Caco-2 (cell line): ENCODE measurements at places on chromosomes 4 and X. TPM values are rescaled to one million over a fixed set of nuclear protein-coding genes. Genes with fewer than 3 reads are reported as not detected.

SPACA5 gene
- not detected in 2 replicates for total RNA-seq

GRCh38 chrX:63702556-63702955, 82.5 kb downstream of the ARHGEF9 start:
- no peaks in the 10 kb centered on the region for H3K27me3 ChIP-seq
- no peak overlapping the region for H3K4me3 ChIP-seq
- H3K4me1 ChIP-seq, result no peaks in the 10 kb centered on the region
- H3K36me3 ChIP-seq, result no peaks in the 10 kb centered on the region
- no peak for DNase-seq

DNA sequence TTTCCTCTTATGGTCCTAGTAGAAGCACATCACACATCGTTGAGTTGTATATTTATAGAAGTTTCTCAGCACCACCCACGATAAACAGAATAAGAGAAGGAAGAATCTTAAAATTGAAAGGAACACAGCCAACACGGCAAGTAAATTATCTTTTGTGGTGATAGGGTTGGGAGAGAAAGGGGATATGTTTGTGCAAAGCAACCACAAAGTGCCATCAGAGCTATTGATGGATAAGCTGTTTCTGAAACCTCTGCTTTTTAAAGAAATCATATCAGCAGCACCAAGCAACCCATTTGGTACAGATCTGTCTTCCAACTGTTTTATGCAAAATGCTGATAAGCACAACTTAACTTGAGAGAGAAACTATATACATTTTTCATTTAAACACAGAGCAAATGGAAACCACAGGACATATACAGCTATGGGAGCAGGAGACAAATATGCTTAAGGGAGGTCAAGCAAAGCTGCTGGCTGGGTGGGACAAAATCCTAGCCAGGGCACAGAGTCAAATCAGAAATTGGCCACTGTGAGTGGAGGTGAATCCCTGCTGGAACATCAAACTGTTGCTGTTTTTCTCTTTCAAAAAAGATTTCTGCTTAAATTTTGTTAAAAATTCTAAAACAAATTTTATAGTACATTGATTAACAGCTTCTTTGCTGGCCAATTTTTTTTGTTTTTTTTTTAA, 194.0 kb upstream of the HHIP start:
- no peak for DNase-seq
- H3K4me1 ChIP-seq, result no peaks in the 10 kb centered on the region
- no peak overlapping the region for H3K4me3 ChIP-seq
- no peak overlapping the region for H3K27ac ChIP-seq

DNA sequence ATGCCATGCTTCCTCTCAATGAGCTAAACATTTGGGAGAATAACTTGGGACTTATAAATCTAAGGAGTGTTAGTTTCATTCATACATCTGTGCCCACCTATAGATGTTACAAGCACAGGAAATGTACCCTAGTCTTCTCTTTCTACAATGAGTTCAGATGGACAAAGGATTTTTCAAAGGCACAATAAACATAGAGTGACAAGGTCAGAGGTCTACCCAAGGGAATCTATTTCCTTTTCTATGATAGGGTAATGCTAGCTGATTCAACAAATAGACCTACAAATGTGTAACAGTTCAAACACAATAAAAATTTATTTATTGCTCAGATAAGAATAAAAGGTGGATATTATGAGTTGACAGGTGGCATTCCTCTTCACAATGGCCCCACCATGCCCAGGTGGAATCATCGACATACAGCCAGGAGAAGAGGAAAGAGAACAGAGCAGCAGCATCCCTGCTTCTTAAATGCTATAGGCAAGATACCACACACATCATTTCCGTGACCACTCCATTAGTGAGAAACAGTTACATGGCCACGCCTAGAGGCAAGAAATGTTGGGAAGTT, 421.8 kb downstream of the HNRNPD start:
- no peaks in the 10 kb centered on the region for H3K27me3 ChIP-seq
- DNase-seq, result peak; percentile 22
- peak overlapping the region; percentile 53 for H3K27ac ChIP-seq
- H3K4me1 ChIP-seq, result peaks cover 64% of the 10 kb centered on the region

DNA sequence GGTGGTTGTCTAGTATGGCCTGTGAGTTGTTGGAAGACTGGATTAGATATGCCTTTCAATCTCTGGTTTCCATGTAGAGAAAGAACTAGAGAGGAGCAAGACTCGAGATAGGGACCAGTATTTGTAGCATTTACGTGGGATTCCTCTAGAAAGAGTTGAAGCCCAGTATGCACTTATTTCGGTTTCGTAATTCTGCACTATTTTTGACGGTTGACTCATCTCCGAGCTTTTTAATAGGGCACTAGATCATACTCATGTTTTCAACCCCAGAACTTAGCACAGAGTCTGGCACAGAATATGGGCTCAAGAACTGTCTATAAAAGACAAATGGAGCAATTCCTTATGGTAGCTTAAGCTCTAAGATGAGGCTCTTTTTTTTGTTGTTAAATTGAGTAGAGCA, 15.7 kb downstream of the HELT start:
- no peak overlapping the region for H3K4me3 ChIP-seq
- no peaks in the 10 kb centered on the region for H3K27me3 ChIP-seq
- H3K36me3 ChIP-seq, result no peaks in the 10 kb centered on the region
- no peak overlapping the region for H3K27ac ChIP-seq
